ENCODE measurements at places on chromosomes 3 and 15.
A peak's percentile ranks its signal among the peaks of the same experiment; 100 is the strongest.

DNA sequence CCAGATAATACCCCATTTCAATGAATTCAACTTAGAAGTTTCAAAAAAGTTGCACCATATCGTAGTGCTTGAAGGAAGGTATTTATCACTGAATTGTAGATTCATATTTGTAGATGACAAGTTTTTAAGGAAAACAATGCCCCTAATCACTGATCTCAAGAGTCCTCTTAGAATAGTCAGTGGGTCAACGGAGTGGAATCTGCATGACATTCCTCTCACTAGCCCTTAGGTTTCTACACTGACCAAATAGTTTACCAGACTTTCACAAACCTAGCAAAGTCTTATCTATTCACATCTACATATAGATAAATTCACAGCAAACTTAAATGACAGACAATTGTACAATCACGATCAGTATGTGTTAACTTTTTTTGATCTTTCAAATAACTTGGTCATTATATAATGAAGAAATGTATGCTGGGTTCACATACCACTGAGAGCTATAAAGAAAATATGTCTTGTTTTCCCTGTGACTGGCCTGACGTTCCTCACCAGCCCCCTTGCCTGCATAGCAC, 35.7 kb upstream of the PHLDB2 start:
- no peak for DNase-seq

DNA sequence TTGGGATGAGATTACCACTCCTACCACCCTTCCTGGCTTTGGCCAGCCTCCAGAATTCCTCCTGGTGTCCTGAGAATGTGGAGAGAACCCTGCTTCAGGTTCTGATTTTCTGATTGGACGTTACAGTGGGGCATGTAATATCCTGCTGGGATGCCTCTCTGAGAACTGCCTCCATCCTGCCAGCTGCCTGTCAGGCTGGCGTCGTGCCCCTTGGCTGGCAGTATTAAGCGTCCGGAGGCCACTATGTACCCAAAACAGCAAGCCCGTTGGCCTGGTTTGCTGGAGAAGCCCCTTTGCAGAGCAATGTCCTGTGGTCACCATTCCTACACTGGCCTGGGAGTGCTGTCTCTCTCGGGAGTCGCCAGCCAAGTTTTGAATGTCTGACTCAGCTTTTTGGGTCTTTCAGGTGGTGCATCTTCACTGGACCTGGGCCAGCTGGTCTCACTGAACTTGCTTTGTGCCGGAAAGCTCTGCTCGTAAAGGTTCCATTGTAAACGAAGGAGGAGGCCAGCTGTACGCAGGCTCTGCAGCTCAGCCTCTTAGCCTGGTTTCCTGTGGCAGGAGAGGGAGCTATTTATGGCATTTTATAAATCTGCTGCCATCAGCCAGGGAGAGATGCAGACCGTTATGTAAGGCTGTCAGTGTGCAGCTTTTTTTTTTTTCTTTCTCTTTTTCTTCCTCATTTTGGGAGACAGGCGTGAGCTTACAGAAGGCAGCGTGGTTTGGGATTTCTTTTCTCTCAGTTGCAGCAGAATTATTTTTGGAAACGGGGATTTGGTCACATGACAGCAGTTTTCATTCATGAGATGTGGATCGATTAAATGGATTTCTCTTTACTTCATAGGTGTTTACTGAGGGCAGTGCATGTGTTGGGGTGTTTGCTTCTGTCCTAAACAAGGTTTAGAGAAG, 19.0 kb upstream of the TRAK1 start:
- peak; percentile 77 for DNase-seq

DNA sequence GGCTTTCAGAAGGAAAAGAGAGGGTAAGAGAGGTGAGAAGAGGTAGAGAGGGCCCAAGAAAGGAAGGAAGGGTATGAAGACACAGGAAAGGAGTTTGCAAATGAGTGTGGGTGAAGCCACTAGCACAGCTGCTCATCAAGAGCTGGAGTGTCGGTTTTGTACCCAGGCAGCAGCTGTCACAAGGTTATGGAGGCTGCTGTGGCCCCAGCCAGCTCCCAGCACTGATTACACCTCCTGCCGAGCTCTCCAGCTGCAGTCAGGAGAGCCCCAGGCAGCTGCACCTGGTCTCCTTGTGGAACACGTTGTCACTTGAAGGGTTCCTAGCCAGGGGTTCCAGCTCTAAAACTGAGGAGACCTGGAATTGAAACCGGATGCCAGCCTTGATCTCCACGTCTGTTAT, 60.4 kb upstream of the CHD2 start:
- no peak for DNase-seq

GRCh38 chr3:122691195-122691594, 10.6 kb downstream of the PARP14 start:
- DNase-seq, result no peak

- no peak for DNase-seq
Observed at GRCh38 chr3:181844211-181844610, 132.5 kb downstream of the SOX2 start.

GRCh38 chr3:77040216-77040615, 317 bp downstream of the ROBO2 start:
- no peak for DNase-seq

- no peak for DNase-seq
Observed at GRCh38 chr3:113105966-113106660, 105.2 kb upstream of the BOC start.

DNA sequence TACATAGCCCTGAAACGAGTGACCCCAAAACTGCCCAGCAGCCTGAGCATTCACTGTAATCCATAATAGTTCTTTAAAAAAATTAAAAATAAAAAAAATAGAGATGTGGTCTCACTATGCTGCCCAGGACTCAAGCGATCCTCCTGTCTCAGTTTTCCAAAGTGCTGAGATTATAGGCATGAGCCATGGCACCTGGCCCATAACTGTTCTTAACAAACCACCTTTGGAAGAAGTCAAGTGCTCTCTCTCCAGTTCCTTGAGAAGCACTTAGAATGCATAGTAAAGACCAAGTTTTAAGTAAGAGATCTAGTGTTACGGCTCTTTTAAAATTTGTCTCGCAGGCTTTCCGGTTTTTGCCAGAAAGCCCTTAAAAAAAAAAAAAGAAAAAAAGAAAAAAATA, 8.2 kb downstream of the CDC25A start:
- DNase-seq, result no peak

- DNase-seq, result no peak
Observed at GRCh38 chr15:57108296-57108695, 189.9 kb downstream of the TCF12 start.

GRCh38 chr3:141239511-141240281, 8.1 kb downstream of the PXYLP1 start:
- no peak for DNase-seq

- DNase-seq, result peak; percentile 97
Observed at GRCh38 chr15:67150023-67150860, 84.8 kb downstream of the SMAD3 start.

- DNase-seq, result no peak
Observed at GRCh38 chr3:184259396-184259877, 1.9 kb downstream of the CAMK2N2 start.

DNA sequence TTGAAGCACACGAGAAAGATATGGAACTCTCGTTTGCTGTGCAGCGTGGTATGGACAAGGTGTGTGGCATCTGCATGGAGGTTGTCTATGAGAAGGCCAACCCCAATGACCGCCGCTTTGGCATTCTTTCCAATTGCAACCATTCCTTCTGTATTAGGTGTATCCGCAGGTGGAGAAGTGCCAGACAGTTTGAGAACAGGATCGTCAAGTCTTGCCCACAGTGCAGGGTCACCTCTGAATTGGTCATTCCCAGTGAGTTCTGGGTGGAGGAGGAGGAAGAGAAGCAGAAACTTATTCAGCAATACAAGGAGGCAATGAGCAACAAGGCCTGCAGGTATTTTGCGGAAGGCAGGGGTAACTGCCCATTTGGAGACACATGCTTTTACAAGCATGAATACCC, 1.2 kb downstream of the MKRN3 start:
- no peak for DNase-seq

- DNase-seq, result no peak
Observed at GRCh38 chr3:66639809-66640356, 139.1 kb upstream of the LRIG1 start.

DNA sequence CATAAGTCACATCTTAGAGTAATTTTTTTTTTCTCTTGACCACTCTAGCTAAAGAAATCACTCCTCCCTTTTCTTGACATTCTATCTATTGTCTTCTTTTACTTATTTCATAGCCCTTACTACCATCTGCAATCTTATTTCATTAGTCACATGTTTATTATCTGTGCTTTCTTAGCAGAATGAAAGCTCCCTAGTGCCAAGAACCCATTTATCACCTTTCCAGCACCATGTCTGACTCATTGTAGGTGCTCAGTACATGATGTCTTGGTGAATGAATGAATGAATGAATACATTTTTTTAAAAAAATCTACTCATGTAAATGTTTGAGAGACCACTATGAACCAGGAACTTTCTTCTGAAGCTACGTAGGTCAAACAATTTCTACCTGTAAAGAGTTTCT, 157.2 kb downstream of the CADPS start:
- no peak for DNase-seq

DNA sequence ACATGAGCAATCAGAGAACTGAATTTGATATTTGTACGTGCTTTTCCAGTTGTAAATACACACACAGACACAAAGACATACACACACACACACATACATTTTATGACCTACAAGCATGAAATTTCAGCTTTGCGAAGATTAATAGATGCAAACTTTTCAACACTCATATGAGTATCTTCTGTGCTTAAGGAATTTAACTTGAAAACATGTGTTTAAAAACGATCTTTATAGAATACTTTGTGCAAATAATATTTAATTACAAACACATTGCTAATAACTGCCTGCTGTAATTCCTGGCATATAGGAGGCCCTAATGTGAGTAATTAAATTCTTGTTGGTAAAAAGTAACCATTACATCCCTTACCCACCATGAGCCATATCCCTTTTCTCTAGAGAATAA, 107.7 kb upstream of the PLSCR5 start:
- DNase-seq, result no peak

DNA sequence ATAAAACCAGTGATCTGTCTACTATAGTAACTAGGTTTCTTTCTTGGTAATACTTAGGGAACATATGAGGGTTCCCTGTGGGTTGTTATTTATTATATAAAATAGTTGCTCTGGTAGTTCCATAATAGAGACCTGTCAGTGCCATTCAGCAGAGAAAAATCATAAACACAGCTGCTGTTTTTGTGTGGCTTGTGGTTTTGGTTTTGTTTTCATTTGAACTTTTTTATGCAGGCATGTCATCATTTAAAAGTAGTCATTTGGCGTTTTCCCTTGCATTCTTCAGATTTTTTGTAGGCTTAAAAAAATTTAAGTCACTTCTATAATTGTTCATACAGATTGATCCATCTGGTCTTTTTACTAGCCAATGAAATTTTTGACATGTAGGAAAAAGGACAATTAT, 47.9 kb downstream of the PIK3CA start:
- DNase-seq, result peak; percentile 60

GRCh38 chr3:40843851-40844548, 319.2 kb downstream of the ZNF621 start:
- DNase-seq, result no peak

- DNase-seq, result no peak
Observed at GRCh38 chr3:58039601-58040000, 31.4 kb downstream of the FLNB start.

DNA sequence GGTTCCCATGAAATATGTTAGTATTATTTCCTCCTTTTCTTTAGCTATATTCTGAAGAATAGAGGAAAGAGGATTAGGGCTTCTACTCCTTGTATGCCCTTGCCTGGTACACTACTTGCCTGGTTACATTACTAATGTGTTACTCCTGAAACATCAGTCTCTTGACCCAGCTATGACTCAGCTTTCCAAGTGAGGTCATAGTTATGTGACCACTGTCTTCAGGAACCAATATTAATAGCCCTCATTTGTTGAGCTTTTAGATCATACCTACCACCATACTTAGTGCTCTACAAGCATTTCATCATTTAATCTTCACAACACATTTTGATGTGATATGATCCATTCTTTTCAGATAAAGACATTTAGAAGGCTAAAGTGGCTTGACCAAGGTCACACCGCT, 60.3 kb downstream of the CMSS1 start:
- DNase-seq, result peak; percentile 59

- DNase-seq, result no peak
Observed at GRCh38 chr3:106842151-106842550, 535.1 kb upstream of the CCDC54 start.

GRCh38 chr15:88897456-88898194, 2.3 kb upstream of the HAPLN3 start:
- no peak for DNase-seq

GRCh38 chr15:90638963-90639362, 78.2 kb upstream of the BLM start:
- no peak for DNase-seq

DNA sequence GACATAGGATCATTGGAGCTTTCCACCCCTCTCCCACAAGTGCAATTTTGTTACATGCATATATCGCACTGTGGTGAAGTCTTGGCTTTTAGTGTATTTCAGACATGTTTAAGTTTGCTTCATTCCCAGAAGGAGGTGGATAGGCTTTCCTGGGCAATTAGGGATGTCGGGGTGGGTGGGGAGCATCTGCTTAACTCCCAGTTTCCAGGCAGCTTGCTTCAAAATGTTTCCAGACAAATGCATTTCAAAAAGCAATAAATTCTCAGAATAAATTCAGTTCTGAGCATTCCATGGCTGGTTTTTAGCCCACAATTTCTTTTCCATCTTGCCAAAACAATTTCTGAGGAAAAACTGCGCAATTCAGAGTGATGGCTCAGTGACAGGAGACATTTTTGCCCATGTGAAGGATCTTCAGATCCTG, 227.7 kb upstream of the ZPLD1 start:
- no peak for DNase-seq

DNA sequence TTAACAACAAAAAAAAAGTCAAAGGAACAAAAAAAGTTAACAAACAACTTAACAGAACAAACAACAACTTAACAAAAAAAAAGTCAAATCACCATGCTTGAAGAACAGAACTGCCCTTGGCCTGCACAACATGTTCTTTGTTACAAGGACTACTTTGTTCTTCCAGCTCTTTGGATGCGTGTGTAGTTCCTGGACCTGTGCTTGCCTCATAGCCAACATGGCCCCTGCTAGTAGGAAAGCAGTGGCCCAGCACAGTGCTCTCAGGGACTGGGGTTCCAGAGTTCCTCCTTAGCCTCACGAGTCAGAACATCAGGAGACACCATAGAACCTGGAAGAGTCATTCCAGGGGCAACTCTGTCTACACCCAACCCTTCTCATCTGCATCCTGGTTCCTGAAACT, 10.9 kb upstream of the STRIT1 start:
- DNase-seq, result no peak

DNA sequence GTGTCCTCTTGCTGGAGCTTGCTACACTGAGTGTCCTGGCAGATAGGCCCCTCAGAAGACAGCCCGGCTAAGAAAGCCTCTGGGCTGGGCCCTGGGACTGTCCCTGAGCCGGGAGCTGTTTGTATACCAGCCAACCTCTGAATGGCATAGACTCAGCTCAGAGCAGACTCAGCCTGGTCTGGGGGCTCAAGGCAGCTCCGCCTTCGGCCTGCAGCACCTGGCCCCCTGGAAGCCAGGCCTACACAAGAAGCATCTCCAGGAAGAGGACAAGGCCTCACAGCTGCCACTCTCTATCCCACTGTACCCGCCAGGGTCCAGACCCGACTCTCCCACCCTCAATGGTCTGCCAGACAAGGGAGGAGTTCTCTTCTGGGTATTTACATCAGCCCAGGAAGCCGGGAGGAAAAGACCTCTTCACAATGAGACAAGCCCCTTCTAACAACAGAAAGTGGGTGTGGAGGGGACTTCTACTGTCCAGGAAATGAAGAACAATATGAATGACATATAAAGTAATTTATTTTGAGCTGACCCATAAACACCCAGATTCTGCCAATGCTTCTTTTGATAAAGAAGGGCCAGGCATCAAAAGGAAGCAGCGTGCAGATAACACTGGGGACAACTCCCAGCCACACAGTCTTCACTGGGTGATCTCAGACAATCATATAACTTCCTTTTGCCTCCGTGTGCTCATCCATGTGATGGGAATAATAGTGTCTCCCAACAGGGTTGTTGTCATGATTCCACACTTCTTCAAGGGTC, 110.2 kb downstream of the TPRA1 start:
- no peak for DNase-seq

All from HS-27A (cell line).